ENCODE measurements at places on chromosomes 12 and 14. TPM values are rescaled to one million over a fixed set of nuclear protein-coding genes. Genes with fewer than 3 reads are reported as not detected.
A peak's percentile ranks its signal among the peaks of the same experiment; 100 is the strongest.

GRCh38 chr14:103512701-103513611 lies 9.7 kb downstream of the CKB start:
- DNase-seq, result no peak

- no peak for DNase-seq
These were observed 8.6 kb downstream of the NACA start for GRCh38 chr12:56716458-56716857.

The CISTR gene
- not detected for total RNA-seq

The SLCO1B1 gene
- not detected for total RNA-seq

The SSPN gene
- not detected for total RNA-seq

The SLC25A47 gene
- not detected for total RNA-seq

- no peak for DNase-seq
These were observed 1.7 kb downstream of the P2RX2 start for GRCh38 chr12:132620113-132620898.

DNA sequence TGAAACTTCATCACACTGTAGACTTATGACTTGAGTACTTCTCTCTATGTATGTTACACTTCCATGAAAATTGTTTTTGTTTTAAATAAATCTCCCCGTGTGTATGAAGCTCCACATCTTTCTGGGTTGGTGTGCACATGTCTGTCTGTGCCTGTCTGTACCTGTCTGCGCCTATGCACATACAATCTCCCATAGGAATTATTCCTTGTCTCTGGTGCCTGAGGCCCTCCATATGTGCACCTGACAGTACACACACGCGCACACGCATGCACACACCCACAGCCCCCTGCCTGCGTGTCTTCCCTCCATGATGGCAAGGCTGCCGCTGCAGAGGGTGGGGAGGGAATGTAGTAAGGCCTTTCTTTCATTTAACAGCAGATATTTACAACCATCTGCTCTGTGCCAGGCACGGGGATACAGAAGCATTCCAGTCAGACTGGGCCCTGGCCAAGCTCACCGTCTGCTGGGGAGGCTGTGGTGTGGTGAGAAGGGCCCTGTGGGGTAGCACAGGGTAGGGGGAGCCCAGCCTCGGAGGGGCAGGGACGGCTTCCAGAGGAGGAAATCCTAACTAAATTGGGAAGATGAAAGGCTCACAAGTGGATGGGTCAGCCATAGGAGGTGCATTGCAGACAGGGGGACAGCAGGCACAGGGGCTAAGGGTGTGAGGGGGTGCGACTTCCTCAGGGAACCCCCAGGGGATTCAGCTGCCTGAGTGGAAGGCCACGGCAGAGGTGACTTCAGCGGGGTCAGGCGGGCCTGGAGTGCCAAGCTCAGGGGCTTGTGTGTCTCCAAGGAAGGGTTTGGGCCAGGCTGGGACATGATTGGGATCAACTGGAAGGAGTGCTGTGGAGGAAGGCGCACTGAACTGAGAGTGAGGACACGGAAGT lies 26.1 kb downstream of the KRT8 start:
- no peak for DNase-seq

GRCh38 chr14:68694516-68695235 lies 98.2 kb downstream of the ZFP36L1 start:
- DNase-seq, result no peak

- no peak for DNase-seq
These were observed 220.6 kb upstream of the HMGA2 start for GRCh38 chr12:65603438-65604351.

GRCh38 chr12:93390549-93391297 lies 13.0 kb downstream of the NUDT4 start:
- no peak for DNase-seq

The RPGRIP1 gene
- total RNA-seq, result not detected

The FIGNL2 gene
- 0.19 TPM for total RNA-seq

DNA sequence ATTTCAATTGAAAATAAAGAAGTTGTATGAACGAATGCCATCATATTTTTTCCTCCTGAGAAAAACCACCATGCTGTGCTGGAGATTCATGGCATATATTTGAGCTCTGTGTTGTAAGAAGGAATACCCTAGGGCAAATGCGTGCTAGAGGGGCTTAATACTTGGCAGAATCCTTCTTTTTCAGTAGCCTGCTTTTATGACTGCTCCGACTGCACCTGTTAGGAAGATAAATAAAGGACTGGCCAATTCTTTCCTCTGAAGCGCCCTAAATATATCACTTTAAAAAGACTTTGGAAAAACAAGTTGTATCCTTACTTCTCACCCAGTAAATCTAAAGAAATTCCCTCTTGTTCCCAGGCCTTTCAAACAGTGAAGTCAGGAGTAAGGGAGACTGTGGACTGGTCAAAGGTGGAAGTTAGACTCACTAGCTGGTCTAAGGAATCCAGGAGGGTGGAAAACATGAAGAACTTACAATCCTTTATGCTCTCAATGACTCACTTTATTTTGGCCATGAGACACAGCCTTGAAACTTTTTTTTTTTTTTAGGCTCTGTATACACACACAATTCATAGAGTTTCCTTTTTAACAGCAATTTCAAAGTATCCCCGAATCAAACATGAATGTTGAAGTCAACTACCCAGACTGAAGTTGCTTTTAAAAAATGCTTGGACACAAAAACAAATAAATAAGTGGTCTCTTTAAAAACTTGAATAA lies 5.2 kb downstream of the MYBPC1 start:
- no peak for DNase-seq

GRCh38 chr14:104938960-104939359 lies 14.3 kb downstream of the PLD4 start:
- no peak for DNase-seq

DNA sequence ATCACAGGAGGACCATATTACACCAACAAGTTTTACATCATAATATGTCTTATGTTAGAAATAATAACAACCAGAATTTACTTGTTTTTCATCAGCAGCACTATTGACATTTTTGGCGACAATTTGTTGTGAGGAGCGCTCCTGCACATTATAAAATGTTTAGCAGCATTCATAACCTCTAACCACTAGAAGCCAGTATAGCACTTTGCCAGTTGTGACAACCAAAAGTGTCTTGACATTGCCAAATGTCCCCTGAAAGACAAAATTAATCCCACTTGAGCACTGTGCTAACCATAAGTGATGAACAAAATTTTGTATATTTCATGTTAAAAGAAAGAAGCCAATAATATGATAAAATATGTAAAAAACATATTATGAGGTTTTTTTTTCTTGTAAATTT lies 356.9 kb upstream of the LMO3 start:
- no peak for DNase-seq

GRCh38 chr12:55061024-55061423 lies 41.2 kb downstream of the NEUROD4 start:
- no peak for DNase-seq

GRCh38 chr14:73744175-73744867 lies 30.1 kb upstream of the PNMA1 start:
- no peak for DNase-seq

- no peak for DNase-seq
These were observed at the start of gene MGAT4C for GRCh38 chr12:86256163-86256562. MGAT4C (minus strand) TSS chr12:86256391.

DNA sequence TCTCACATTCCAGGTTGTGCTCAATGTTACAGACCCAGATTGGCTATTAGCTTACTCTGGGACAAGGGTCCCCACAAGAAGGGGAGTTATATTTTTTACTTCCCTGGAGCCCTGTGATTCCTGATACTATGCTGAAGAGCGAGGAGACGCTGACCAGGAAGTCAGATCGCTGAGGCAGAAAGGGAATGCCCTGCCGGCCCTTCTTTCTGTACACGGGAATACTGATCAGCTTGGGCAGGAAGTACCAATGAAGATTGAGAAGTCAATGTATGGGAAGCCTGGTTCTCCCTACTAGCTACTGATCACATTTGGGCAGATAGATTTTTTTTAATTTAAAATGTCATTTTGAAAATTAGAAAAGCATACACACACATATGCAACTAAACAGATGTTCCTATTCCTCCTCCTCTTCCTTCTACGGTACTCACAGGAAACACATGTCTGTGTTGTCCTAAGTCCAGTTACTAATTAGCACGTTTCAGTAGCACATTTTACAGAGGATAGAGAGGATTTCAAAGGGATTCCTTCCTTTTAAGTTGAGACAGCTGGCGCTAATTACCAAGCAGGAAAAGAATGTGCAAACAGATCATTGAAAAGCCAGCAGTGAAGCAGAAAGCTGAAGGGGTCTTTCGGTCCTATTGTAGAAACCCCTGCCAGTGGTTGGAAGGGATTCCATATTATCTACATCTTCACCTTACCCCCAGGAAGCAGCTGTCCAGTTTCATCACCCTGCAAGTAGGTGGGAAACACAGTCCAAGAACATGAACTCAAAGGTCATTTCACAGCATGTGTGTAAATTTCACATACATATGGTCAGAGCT lies 292.4 kb downstream of the DUSP6 start:
- no peak for DNase-seq

The TMEM30B gene
- total RNA-seq, result 0.30 TPM

The FGF6 gene
- total RNA-seq, result not detected

DNA sequence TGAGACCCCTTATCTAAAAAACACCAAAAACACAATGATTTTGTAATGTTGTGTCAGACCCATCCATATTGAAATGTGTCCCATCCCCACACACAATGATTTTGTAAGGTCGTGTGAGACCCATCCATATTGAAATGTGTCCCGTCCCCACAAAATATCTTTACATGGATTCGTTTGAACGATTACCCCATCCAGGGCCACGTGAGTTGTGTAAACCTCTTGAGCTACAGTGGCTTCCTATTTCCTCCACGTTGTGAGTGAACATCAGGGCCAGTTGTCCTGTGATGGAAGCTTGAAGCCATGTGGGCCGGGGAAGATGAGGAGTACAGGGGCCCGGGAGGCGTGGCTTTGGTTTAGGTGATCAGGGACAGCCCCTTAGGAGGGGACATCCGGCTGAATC lies 27.0 kb upstream of the ULK1 start:
- no peak for DNase-seq

- DNase-seq, result no peak
These were observed 6.9 kb upstream of the TSPAN8 start for GRCh38 chr12:71164568-71165197.

- DNase-seq, result no peak
These were observed 1.2 kb upstream of the COX14 start for GRCh38 chr12:50110762-50111351.

The TUNAR gene
- total RNA-seq, result not detected

DNA sequence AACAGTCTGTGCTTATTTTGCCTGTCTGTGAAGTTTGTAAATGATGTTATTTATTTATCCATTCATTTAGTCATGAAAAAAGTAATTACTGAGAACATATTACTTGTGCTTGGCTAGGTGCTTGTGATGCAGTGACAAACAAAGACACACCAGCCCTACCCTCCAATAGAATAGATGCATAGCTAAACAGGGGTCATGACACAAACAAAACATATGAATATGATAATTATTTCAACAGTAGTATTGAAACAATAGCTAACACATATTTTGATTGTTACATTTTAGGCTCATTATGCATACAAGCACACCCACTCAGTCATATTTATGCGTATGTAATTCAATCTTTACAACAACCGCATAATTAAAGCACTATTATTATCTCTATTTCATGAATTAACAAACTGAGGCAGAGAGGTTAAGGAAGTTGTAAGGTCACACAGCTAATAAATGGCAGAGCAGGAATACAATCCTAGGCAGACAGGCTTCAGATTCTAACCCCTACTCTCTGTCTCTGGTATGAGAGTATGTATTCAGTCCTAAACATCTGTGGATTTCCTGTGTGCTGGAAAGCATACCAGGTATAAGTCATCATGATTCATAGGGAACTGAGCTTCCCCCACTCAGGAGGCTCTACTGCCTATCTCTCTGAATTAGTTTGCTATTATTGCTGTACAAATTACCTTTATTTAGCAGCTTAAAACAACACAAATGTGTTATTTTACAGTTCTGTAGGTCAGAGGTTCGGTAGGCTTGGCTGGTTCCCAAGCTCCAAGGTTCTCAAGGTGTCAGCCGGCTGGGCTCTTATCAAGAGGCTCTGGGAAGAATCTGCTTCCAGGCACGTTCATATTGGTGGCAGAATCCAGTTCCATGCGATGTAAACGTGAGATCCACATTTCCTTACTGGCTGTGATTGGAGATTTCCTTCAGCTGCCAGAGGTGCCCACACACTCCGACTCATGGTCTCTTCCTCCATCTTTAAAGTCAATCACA lies 509.4 kb downstream of the GALC start:
- DNase-seq, result no peak

DNA sequence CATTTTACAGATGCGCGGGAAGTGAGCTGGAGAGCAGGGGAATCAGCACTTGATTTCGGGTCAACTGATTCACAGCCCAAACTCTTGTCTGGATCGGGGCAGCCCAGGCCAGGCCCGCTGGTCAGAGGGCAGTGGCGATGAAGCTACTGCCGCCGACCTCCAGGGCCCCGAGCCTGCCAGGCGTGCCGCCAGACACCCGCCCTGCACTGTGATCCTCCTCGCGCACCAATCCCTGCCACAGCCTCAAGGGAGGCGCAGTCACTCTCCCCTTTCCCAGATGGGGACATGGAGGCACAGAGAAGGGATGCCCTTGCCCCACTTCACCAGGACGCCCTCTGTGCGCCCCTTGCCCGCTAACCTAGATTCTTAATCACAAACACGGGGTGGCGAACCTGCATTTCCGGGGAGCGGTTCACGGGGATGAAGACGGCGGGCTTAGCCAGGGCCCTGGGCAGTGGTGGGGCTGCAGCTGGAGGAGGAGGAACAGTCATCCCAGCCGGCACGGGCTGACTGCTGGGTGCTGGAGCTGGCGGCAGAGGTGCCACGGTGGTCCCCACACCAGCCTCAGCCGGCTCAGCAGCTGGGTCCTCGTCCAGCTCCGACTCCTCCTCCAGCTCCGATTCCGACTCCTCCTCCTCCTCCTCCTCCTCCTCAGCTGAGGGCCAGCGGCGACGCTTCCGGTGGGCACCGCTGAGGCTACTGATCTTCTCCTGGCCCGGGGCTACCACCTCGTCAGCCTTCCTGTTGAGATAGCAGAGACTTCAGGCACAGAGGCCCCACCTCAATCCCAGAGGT lies 8.6 kb downstream of the DHX37 start:
- no peak for DNase-seq

DNA sequence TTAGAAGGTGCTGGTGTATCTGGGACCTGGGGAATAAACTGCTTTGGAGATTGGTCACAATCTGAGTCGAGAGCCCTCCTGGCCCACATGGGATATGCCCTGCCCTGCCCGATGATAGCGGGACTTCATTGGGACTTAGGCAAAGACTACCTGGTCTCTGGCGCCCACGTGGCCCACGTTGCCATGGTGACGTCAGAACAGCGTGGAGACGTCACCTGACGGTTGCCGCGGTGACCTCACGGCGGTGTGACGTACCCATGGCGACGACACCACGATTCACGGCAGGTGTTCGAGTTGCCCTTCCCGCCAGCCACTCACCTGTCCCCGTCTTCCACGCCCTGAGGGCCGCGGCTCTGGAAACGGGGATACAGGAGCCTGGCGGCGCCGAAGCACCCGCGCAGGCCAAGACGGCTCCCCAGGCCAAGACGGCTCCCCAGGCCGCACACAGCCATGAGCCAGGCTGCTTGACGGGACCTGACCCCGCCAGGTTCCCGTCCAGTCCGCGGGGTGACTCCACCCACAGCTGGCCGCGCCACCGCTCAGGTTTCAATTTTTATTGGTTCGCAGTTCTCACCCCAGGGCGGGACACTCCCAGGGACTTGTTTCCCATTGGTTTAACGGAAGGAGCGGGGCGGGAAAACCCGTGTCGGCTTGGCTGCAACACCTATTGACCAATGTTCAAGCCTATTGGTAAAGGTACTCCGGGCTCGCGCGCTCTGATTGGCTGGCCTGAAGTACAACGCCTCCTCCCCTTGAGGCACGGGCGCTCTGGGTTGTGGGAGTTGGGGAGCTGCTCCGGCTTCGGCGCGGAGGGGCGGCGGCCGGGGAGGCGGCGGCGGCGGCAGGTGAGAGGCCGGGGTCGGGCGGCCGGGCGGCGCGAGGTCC lies at the start of the genes MMAB and MVK:
TSS of gene MMAB (minus strand) at position 476 of the 885 bp plus-strand sequence. CDS start at position 452, 24 bp downstream.
TSS of gene MVK (plus strand) at position 766 of the 885 bp plus-strand sequence. CDS start 1,029 bp downstream, outside the sequence.
- peak; percentile 100 for DNase-seq

The MYH6 gene
- 0.07 TPM for total RNA-seq

- DNase-seq, result no peak
These were observed 175.4 kb upstream of the CDKN3 start for GRCh38 chr14:54221432-54221803.

All from activated CD4-positive, alpha-beta T cell treated with anti-CD3 and anti-CD28 coated beads, Interleukin-2, amount 10 ng/mL, durations not matched to agents 7 days and 5 days (primary cell).